Activated naive CD4-positive, alpha-beta T cell treated with anti-CD3 and anti-CD28 coated beads, Interleukin-2, amount 10 ng/mL, durations not matched to agents 5 hours and 36 hours (primary cell): ENCODE measurements at places on chromosomes 12 and 14. TPM values are rescaled to one million over a fixed set of nuclear protein-coding genes. Genes with fewer than 3 reads are reported as not detected.

Gene ACSS3
- total RNA-seq, result not detected

Gene KRT74
- total RNA-seq, result not detected

Gene TMEM19
- 17.4 TPM for total RNA-seq

Gene CRACR2A
- total RNA-seq, result 33.9 TPM

Gene PRH2
- not detected for total RNA-seq

Gene LRRC10
- total RNA-seq, result not detected

Gene EIF2S3B
- total RNA-seq, result 2.6 TPM

Gene IFNG-AS1
- total RNA-seq, result 0.65 TPM

Gene NGDN
- total RNA-seq, result 41.3 TPM

Gene KLRK1
- 0.87 TPM for total RNA-seq

Gene LALBA
- not detected for total RNA-seq

Gene LIN52
- total RNA-seq, result 12.9 TPM

Gene ACOT6
- not detected for total RNA-seq

Gene DHH
- 0.10 TPM for total RNA-seq

Gene CMA1
- not detected for total RNA-seq

Gene NTS
- not detected for total RNA-seq

Gene TTC9
- total RNA-seq, result 15.7 TPM

Gene SLC10A1
- total RNA-seq, result not detected

Gene PELI2
- total RNA-seq, result 6.9 TPM

Gene ACOT4
- total RNA-seq, result 0.86 TPM

Gene FSCB
- total RNA-seq, result not detected
